CD4-positive, alpha-beta T cell (primary cell): ENCODE measurements at places on chromosomes 7 and 10.

GRCh38 chr7:159098811-159099655 is 45.6 kb downstream of the VIPR2 start:
- no peak for DNase-seq

DNA sequence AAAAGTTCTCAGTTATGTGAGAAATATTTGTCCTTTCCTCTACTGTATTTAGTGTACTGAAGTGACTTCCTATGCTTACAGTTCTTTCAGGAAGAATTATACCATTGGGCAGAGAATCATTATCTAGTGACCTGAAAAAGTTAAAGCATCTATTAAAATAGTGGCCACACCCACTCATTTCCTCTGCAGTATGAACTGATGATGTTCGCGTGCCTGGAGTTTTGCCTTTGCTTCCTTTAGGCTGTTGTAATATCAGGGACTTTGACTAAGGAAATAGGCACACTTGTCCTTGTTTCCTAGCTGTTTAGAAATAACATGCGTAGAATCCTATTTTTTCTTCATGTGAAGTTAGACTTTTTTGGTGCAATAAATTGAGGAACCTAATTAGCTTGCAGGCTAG is 100.7 kb downstream of the ZMYND11 start:
- no peak for DNase-seq

DNA sequence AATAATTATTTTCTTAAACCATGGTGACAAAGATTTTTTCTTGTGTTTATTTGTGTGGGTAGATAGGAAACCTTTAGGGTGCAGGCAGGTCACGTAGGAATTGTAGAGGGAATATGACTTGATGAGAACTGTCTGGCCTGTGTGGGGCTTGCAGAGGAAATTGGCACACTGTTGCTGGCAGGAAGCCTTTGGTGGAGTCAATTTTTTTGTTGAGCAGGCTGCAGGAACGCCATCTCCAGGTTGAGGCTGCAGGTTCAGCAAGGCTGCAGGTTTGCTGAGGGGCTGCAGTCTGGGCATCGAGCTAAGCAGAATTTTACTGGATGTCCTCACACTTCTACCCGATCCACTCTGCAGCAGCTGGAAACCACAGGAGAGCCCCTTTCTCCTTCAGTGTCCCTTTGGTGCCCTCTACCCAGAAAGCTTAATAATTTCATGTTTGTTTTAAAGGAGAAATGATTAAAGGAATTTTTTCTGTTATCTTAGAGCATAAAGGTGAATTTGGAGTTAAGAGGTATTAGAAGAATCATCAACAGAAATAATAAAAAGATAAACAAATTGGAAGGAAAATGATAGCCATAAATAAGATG is 37.0 kb downstream of the TBC1D12 start:
- DNase-seq: no peak

GRCh38 chr10:128098631-128099030 is 27.6 kb downstream of the MKI67 start:
- no peak for DNase-seq

- no peak for DNase-seq
Observed at GRCh38 chr10:58820861-58821751, 308.4 kb downstream of the BICC1 start.

GRCh38 chr7:22860784-22861482 is 38.3 kb upstream of the TOMM7 start:
- DNase-seq: no peak

DNA sequence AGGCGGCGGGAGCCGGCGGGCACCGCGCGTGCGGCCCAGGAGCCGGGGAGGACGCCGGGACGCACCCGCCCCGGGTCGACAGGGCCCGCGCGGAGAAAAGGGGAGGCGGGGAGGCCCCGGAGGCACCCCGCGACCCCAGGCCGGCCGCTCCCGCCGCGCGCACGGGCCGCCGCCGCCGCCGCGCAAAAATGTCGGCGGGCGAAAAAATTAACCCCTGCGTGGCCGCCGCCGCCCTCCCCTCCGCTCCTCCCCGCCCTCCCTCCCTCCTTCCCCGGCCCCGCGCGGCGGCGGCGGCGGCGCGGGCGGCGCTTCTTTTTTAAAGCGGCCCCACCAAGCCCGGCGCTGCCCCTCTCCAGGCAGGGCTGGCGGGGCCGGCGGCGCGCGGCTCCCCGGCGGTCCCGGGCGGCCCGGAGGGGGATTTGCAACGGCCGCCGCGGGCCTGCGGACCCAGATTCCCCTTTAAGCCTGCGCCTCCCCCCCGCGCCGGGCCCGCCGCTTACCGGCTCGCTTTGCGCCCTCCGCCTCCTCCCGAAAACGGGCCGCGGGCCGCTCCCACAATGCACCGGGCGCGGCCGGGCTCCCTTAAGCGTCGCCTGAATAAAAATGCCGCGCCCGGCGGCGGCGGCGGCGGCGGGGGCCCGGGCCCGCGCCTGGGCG is 465 bp downstream of the SEPHS1 start:
- peak; percentile 83 for DNase-seq
